Left colon (tissue), 2 donors: ENCODE measurements at places on chromosomes 5 and 9. TPM values are rescaled to one million over a fixed set of nuclear protein-coding genes. Genes with fewer than 3 reads are reported as not detected.

LYSMD3 gene
- total RNA-seq, result 20.5 TPM

ZDHHC11B gene
- total RNA-seq, result 1.5 TPM

NTNG2 gene
- 0.75 TPM for total RNA-seq

SCGB3A2 gene
- total RNA-seq, result not detected

PCDHB13 gene
- total RNA-seq, result 1.3 TPM

GARIN3 gene
- total RNA-seq, result not detected

FSTL4 gene
- 0.34 TPM for total RNA-seq

ST8SIA4 gene
- total RNA-seq, result 6.1 TPM

WDR38 gene
- not detected for total RNA-seq

CKMT2 gene
- 0.64 TPM for total RNA-seq

DNA sequence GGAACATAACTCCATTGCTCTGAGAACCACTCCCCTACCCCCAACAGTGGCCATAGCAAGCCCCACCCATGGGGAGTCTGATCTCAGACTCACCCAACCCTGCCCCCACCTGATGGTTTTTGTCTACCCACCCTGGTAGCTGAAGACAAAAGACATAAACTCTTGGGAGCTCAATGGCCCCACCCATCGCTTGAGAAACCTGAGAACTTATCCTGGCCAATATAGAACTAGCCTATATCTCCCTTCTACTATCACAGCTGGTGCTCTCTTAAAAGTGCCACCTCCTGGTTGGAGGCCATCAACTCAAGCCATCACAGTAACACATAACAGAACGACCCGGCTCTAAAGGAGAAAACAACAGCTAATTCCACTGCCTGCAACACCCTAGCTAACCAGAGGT is 47.9 kb upstream of the SNAPC3 start:
- DNase-seq, result no peak

GRCh38 chr5:119397518-119398380 is 41.9 kb downstream of the TNFAIP8 start:
- DNase-seq, result no peak

- DNase-seq, result no peak
Observed at GRCh38 chr5:54754878-54755277, 230.5 kb downstream of the ESM1 start.

GRCh38 chr9:125609744-125610143 is 97.3 kb downstream of the MAPKAP1 start:
- DNase-seq, result no peak

GRCh38 chr5:133514456-133514855 is 97.9 kb downstream of the FSTL4 start:
- DNase-seq, result no peak

- DNase-seq, result no peak
Observed at GRCh38 chr5:176676361-176676824, 29.1 kb downstream of the TSPAN17 start.

DNA sequence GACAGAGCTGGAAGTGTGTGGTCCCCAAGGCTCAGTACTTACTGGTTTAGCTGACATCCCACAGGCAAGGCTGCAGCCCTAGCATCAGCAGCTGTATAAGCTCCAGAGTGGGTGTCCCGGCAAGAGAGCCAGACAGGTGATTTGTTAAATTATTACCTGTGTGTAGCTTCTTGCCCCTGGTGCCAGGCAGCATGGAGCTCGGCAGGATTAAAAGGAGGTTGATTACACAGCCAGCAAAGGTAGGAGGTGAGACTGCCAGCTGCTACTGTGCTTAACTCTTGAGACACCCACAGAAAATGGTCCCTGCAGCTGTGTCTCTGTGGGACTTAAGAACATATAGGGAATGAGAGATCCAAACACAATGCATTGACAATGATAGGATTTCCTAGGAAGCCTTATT is 54.2 kb downstream of the ARHGAP26 start:
- no peak for DNase-seq

- no peak for DNase-seq
Observed at GRCh38 chr9:35705836-35706430, 16.2 kb upstream of the TPM2 start.

DNA sequence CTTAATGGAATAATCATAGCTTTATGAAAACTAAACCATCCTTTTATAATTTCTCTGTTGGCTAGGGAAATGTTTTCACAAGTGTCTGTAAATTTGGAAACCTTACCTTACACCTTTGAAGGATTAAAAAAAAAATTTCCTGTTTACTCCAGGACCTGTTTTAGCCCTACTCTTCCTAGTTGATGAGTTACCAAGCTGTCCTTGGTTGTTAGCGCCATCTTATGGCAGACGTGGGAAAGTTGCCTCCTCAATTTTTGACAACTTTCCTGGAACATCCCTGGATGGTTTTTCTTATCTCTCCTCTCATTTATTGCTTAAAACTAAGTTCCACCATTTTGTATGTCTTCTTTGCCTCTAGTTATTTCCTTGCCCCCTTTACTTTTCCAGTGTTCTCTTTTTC is 25.7 kb downstream of the ZSWIM6 start:
- no peak for DNase-seq

GRCh38 chr5:7706256-7706655 is 144.7 kb downstream of the CFAP90 start:
- no peak for DNase-seq

DNA sequence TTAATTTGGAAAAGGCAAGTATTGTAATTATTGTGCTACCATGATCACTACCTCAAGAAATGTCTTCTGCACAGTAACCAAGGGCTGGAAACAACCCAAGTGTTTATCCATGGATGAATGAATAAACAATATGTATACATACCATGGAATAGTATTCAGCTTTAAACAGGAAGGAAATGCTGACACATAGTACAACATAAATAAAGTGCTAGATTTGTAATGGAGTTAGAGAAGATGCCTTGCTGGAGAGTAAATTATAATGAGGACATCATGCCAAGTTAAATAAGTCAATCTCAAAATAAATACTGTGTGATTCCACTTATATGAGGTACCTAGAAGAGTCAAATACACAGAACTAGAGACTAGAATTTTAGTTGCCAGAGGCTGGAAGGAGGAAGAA is 160.0 kb downstream of the CCDC192 start:
- no peak for DNase-seq

DNA sequence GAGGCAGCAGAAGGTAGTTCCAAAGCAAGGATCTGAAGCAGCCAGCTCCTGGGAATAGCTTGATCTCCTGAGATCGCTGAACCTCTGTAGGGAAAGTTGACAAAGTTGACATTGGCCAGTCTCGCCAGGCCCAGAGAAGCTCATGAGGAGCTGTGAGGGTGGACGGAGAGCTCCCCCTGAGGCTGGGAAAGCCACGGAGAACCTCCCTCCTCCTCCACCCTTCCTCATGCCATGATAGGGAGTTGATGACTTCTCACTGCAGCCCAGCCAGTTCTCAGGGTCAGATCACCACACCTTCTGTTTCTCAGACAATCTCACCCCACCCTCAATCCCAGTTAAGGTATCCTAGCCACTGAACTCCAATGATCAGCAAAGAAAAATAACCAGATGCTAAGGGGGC is 30.4 kb upstream of the KCNV2 start:
- no peak for DNase-seq

DNA sequence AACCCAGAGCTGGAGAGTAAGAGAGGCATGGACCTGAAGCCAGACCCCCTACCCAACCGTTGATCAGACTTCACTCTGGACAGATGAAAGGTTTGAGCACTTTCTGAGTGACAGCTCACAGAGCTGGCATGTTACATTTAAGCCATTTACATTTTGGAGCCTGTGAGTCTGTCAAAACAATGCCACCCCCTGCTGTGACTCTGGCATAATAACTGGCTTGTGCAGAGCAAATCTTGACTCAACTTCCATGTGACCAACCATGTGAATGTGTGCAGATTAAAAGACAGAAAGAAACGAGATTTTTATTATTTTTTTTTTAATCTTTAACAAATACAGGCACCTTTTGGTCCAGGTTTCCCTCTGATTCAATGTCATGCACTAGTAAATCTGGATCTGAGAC is 48.5 kb downstream of the MFAP3 start:
- DNase-seq, result no peak

- no peak for DNase-seq
Observed at GRCh38 chr9:124880501-124880900, 18.6 kb downstream of the ARPC5L start.

DNA sequence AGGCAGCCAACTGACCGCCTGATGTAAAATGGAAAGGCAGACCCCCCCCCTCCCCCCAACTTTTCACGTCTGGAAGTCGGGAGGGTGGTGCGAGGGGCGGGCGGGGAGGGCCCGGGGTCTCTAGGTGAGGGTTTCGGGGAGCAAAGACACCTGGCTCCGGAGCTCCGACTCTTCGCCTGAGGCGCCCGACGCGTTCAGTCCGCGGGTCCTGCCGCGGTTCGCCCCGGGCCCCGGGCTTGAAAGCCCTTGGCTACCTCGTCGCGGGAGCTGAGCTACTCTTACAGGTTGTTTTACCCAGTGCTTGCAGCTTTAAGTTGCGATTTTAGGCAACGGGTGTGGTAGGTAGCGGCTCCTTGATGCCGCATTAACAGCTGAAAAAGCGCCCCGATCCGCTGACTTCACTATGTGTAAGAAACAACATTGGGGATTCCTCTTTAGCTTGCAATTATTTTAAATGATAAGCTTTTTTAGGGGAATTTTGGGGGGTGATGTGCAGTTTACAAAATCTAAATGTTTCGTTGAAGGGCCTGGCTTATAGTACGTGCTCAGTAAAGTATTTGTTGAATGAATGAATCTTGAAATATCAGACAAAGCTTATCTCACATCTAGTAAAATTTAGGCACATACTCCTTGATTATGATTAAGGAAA is 722 bp downstream of the CDC42SE2 start:
- peak; percentile 34 for DNase-seq

DNA sequence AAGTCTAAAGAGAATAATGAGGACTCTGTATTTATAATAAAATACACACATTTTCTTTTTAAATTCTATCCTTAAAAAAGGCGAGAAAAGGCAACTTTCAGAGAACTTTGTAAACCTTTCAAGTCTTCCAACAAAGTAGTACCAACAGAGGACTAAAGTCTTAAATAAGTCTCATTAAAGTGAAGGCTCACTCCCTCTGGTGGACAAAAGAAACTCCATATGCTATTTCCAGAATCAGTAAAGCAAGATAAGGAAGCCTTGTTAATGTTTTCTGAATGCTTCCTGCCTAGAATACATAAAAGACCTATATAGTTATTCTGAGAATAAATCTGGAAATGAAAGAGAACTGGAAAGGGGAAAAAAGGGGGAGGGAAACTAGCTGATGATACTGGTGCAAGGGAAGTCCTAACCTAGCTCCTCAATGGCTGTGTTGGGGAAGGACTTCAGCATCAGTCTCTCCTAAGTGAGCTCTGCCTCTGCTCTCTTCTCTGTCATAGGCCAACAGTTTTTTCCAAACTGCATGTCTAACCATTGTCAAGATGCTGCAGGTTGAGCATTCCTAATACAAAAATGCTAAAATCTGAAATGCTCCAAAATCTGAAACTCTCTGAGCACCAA is 7.2 kb downstream of the HMGCS1 start:
- no peak for DNase-seq

DNA sequence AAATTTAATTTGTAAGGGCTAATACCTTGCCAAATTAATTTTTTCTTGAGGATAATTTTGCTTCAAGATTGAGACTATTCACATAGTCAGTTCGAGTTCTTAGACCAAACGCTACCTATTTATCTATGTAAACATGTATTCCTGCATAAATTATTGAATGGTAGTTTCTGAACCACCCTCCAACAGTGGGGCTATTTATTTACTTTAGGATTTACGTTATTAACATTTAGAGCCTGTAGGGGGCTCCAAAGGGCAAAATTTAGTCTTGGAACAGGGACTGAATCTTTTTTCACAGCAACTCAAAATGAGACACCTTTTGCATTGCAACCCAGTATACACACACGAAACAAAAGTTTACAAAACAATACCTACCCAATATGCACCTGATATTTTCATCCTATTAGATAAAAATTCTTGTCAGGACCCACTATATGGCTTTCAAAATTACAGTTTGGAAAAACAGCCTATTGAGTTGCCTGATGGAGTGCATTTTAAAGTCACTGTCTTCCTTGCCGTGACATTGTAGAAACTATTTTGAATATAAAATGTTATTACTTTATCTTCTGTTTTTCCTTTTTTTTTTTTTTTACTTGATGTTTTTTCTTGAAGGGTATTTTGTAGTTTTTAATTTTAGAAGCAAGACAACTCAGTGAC is 47.1 kb upstream of the POU4F3 start:
- DNase-seq, result no peak

DNA sequence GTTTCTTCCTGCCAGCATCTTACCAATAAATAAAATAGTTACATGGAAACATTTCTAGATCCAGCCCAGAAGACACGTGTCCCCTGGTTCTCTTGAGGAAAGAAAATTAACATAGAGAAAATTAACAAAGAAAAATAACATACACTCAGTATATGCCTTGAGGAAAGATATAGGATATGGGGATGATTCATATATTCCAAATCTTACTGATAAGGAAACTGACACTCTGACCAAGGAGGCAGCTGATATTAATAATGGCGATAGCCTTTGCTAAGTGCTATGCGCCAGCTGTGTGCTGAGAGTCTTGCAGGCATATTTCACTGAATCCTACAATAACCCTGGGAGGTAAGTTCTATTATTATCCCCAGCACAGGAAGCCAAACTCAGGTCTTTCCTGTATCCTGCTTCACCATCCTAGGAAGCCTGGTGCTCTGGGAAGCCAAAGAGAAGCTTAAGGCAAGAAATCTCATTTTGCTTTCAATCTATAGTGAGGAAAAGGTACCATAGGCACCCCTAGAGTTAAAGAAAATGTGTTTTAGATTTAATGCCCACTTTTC is 302.7 kb upstream of the NREP start:
- DNase-seq, result no peak

DNA sequence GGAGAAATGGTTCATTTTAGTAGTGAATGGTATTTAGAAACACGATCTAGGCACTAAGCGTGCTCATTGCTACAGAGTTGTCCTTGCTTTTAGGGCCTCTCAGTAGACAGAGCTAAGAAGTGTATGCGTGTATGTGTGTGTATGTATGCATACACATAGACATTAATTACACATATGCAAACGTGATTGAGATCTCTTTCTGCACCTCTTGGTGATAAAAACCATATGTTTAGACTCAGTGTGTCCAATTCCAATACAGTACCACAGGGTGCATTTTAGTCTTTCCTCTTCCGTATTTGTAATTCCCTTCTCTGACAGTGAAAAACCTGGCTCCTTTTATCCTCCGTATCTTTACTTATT is 13.1 kb downstream of the TRIO start:
- DNase-seq, result no peak

DNA sequence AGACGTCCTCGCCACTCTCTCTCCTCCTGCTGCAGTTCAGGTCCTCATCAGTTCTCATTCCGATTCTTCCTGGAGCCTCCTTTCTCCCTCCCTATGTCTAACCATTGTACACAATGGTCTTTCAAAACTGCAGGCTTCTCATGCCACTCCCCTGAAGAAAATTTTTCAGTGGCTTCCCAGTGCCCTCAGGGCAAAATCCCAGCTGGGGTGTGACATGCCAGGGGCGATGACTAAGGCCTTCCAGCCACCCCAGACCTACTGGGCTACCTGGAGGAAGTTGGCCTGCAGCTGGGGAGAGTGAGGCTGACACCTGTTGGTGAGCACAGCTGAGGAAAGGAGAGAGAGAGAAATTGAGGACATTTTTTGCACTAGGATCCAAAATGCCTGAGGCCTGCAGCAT is 65.2 kb downstream of the SREK1 start:
- no peak for DNase-seq

GRCh38 chr5:60826653-60827052 is 17.4 kb downstream of the ELOVL7 start:
- no peak for DNase-seq
